Progenitor cell of endocrine pancreas (in vitro differentiated cells): ENCODE measurements at places on chromosomes 12 and 14. TPM values are rescaled to one million over a fixed set of nuclear protein-coding genes. Genes with fewer than 3 reads are reported as not detected.

DNA sequence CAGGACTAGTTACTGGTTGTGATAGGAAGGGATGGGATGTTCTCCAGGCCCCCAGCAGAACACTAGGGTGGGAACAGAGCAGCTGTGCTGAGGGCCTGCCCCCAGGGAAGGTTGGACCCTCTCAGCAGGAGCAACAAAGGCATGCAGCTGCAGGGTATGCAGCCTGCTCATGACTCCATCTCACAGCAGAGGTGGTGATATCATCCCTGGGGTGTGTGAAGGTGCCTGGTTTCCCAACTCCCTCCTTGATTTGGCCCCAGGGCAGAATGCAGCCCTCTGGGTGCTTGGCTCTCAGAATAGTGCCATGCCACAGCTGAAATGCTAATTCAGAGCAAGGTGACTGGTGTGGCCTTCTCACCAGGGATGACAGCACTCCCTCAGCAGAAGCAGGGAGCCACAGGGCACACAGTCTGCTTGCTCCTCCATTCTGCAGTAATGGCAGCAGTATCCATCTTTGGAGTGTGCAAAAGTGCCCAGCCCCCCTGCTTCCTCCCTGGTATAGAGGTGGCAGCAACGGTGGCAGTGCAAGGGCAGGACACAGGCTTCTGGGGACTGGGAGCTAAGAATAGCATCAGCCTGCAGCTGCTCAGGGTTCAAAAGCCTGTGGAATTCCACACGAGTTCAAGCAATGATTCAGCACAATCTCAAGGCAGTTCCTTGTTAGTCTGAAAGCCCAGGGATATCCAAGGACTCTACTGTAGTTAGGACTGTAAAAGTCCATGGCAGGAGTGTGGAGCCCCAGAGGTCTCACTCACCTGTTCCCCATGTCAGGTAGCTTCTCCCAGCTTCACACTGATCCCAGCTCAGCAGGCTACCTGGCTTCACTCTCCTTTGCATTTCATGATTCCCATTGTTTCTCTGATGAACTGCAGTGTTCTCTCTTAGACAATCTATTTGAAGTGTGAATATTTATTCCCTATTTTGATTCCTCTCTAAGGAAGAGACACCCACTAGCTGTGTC is 298.1 kb upstream of the FOXG1 start:
- no peak overlapping the region for H3K4me3 ChIP-seq
- H3K27ac ChIP-seq = peak overlapping the region; percentile 50
- no peak for DNase-seq
- no peaks in the 10 kb centered on the region for H3K36me3 ChIP-seq
- no peaks in the 10 kb centered on the region for H3K4me1 ChIP-seq
- H3K27me3 ChIP-seq = no peaks in the 10 kb centered on the region

DUSP16 gene
- 67.5 and 74.6 TPM in 2 replicates for total RNA-seq

DNA sequence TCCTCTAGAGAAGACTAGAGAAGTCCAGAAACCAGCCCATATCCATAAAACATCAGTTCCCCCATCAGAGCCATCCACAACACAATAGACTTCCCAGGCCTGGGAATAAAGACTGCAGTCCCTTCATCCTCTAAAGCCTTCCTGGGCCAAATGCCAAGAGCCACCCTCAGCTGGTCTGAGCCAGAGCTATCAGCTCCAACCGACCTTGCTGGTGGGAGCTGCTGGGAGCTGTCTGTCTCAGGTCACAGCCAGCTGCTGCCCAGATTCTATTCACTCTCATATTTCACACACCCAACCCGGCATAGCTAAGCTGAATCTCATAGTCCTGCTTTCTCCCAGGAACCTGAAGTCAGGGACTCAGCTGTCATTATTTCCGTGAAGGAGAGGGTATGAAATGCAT is 10.9 kb upstream of the TFCP2 start:
- no peaks in the 10 kb centered on the region for H3K36me3 ChIP-seq
- no peak overlapping the region for H3K27ac ChIP-seq
- H3K4me1 ChIP-seq = peaks cover 4% of the 10 kb centered on the region
- H3K4me3 ChIP-seq = no peak overlapping the region
- peaks cover 4% of the 10 kb centered on the region for H3K27me3 ChIP-seq

- no peaks in the 10 kb centered on the region for H3K4me1 ChIP-seq
- H3K27me3 ChIP-seq = no peaks in the 10 kb centered on the region
- H3K4me3 ChIP-seq = no peak overlapping the region
- H3K27ac ChIP-seq = no peak overlapping the region
- no peak for DNase-seq
Measured at GRCh38 chr12:123733229-123733628, 21.1 kb downstream of the ATP6V0A2 start.

GRCh38 chr14:95519699-95520098 is 3.2 kb upstream of the SYNE3 start:
- no peak overlapping the region for H3K27ac ChIP-seq
- no peak overlapping the region for H3K4me3 ChIP-seq
- peaks cover 18% of the 10 kb centered on the region for H3K4me1 ChIP-seq
- peaks cover 43% of the 10 kb centered on the region for H3K27me3 ChIP-seq

- no peak for DNase-seq
- peaks cover 11% of the 10 kb centered on the region for H3K27me3 ChIP-seq
- H3K4me3 ChIP-seq = no peak overlapping the region
- H3K36me3 ChIP-seq = no peaks in the 10 kb centered on the region
- no peak overlapping the region for H3K27ac ChIP-seq
Measured at GRCh38 chr14:24381363-24382063, 13.5 kb downstream of the NFATC4 start.

GRCh38 chr14:74380845-74381244 is 32.6 kb downstream of the VRTN start:
- no peak for DNase-seq
- no peaks in the 10 kb centered on the region for H3K36me3 ChIP-seq
- no peaks in the 10 kb centered on the region for H3K27me3 ChIP-seq
- no peak overlapping the region for H3K4me3 ChIP-seq

DNA sequence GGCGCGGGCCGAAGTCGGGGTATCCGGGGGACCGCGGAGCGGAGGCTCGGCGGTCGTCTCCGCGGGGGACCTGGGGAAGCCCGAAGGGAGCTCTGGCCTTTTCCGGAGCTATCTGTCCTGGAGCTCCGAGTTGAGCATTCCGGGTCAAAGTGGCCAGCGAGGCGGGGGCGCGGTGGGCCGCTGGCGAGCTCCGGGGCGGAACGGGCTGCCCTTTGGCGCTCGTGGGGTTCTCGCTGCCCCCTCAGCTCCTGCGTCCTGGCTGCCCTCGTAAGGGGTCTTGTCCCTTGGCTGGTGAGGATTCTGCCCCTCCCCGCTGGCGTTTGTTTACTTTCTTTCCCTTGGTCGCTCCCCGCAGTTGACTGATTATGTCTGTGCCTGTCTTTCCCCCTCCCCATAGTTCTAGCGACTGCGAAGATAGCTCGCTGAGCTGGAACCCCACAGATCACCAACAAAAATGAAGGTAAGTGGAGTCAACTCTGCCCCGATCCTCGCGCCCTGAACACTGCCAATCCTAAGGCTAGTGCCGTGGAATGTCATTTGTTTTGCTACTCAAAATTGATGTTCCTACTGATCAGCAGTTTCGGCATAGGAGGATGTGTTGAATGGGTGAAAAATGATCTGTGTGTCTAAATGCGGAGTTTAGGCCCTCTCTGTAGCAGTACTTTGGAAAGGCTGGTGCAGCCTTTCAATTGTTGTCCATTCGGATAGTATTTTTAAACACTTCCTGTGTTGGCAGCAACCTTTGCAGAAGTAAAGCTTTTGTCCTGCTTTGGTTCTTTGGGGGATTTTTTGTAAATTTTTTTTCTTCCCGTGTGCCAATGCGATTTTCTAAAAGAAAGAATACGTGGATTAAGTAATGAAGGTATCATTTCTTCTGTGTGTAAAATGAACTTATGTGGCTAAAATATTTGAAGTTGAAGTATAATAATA is 1.3 kb downstream of the ARID4A start:
- H3K36me3 ChIP-seq = peaks cover 16% of the 10 kb centered on the region
- H3K27me3 ChIP-seq = no peaks in the 10 kb centered on the region
- peaks cover 17% of the 10 kb centered on the region for H3K4me1 ChIP-seq
- H3K4me3 ChIP-seq = peak overlapping the region; percentile 98
- peak; percentile 17 for DNase-seq

TAPBPL gene
- total RNA-seq = 2.4 TPM in 2 replicates

- H3K27me3 ChIP-seq = no peaks in the 10 kb centered on the region
- no peak for DNase-seq
- no peaks in the 10 kb centered on the region for H3K36me3 ChIP-seq
- no peak overlapping the region for H3K27ac ChIP-seq
Measured at GRCh38 chr12:74285773-74286172, 251.9 kb upstream of the ATXN7L3B start.

DNA sequence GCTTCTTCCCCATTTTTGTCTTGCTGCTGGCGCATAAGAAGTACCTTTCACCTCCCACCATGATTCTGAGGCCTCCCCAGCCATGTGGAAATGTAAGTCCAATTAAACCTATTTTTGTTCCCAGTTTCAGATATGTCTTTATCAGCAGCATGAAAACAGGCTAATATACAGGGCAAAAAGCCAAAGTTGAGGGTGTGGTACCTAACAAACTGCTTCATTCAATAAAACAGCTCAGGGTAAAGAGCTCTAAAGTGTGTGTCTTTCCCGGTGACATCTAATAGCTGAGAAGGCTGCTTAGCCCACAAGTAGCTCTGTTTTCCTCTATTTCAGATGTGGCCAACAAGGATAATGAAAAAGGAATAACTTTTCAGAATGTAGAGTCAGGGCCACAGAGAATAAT is 76.7 kb upstream of the SLC8A3 start:
- H3K4me1 ChIP-seq = no peaks in the 10 kb centered on the region
- H3K4me3 ChIP-seq = no peak overlapping the region
- no peak overlapping the region for H3K27ac ChIP-seq
- no peak for DNase-seq
- H3K27me3 ChIP-seq = no peaks in the 10 kb centered on the region

KCNK10 gene
- 0.24 and 0.80 TPM in 2 replicates for total RNA-seq

GRCh38 chr12:114506651-114507050 is 100.7 kb upstream of the TBX5 start:
- H3K27me3 ChIP-seq = peaks cover 46% of the 10 kb centered on the region
- no peaks in the 10 kb centered on the region for H3K36me3 ChIP-seq
- DNase-seq = no peak
- no peak overlapping the region for H3K4me3 ChIP-seq
- no peaks in the 10 kb centered on the region for H3K4me1 ChIP-seq
- no peak overlapping the region for H3K27ac ChIP-seq

DNA sequence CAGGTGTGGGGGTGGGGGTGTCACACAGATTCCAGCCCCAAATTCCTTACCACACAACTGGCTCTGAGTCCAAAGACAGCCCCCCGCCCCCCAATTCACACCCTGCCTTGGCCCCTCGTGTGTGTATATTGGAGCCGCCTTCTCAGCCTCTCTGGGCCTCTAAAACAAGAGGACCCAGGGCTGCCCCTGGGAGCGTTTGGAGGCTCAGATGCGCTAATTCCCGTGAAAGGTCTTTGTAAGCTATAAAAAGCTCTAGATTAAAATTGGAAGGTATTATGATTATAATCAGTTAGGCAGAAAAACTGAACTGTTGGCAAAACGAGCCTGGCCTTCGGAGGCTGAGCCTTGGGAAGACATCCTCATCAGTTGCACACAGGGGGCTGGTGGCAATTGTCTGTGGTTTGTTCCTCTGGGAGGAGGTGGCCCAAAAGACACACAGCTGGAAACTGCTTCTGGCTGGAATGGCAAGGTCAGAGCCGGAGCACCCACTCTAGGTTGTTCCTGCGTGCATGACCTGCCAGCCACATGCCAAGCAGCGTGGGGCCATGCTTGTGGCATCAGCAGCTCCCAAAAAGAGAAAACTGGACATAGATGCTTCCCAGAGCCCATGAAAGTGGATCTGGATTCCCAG is 118.5 kb downstream of the PHETA1 start:
- H3K27ac ChIP-seq = peak overlapping the region; percentile 15
- H3K27me3 ChIP-seq = no peaks in the 10 kb centered on the region
- no peak overlapping the region for H3K4me3 ChIP-seq
- no peaks in the 10 kb centered on the region for H3K4me1 ChIP-seq
- DNase-seq = no peak

NRIP2 gene
- total RNA-seq = not detected in 2 replicates

DNA sequence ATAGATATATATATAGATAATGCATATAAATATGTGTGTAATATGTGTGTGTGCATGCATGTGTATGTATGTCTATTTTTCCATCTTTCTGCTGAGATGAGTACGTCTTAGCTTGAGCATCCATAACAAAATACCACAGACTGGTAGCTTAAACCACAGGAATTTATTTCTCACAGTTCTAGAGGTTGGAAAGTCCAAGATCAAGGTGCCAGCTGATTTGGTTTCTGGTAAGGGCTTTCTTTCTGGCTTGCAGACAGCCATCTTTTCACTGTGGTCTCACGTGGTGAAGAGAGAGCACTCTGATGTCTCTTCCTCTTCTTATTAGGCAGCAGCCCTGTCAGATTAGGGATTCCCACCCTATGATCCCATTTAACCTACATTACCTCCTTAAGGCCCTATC is 47.3 kb downstream of the ACSM4 start:
- no peaks in the 10 kb centered on the region for H3K36me3 ChIP-seq
- peaks cover 7% of the 10 kb centered on the region for H3K4me1 ChIP-seq
- H3K4me3 ChIP-seq = no peak overlapping the region
- no peak overlapping the region for H3K27ac ChIP-seq
- DNase-seq = no peak

PAN2 gene
- 69.3 and 73.1 TPM in 2 replicates for total RNA-seq

DNA sequence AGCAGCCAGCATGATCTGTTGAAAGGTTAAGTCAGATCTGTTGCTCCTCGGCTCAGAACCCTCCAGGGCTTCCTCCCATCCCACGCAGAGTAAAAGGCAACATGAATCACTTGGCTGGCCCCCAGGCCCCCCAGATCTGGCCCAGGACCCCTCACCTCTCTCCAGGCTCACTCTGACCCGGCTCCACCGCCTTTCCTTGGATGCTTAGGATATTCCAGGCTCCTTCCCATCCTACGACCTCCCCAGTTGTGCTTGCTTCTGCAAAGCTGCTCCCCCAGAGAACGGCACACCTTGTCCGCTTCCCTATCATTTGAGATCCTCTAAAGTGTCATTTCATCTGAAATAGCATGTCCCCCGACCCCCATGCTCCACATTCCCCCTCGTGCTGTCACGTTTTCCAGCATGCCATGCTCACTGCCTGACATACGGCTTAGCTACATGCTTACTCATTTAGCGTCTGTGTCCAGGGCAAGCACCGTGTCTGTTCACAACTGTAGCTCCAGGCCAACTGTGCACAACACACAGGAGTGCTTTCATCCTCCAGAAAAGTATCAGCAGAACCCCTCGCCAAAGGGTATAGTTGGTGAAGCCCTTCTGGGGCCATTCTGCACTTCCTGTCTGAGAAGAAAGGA is 33.6 kb upstream of the BDKRB2 start:
- no peaks in the 10 kb centered on the region for H3K36me3 ChIP-seq
- H3K27ac ChIP-seq = no peak overlapping the region
- peaks cover 29% of the 10 kb centered on the region for H3K27me3 ChIP-seq
- peaks cover 4% of the 10 kb centered on the region for H3K4me1 ChIP-seq

DNA sequence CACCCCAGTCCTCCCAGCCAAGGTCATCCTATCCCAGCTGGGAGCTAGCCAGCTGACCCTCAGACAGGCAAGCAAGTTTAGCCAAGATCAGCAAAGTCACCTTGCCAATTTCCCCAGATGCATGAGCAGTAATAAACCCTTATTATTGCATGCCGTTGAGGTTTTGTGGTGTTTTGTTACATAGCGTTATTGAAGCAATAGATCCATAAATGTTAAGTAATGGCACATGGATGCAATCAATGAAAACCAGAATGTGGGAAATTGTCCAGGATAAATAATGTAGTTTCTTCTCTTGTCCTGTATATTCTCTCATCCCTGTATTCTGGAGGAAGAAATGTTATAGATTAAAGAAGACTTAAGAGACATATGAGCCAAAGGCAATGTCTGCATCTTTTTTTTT is 18.0 kb upstream of the TMEM260 start:
- peaks cover 15% of the 10 kb centered on the region for H3K27me3 ChIP-seq
- no peak for DNase-seq
- H3K4me3 ChIP-seq = no peak overlapping the region
- H3K27ac ChIP-seq = no peak overlapping the region
- no peaks in the 10 kb centered on the region for H3K36me3 ChIP-seq

GPR137C gene
- 8.7 and 10.1 TPM in 2 replicates for total RNA-seq
